T-helper 1 cell (primary cell): ENCODE measurements at places on chromosomes 12 and 14.

DNA sequence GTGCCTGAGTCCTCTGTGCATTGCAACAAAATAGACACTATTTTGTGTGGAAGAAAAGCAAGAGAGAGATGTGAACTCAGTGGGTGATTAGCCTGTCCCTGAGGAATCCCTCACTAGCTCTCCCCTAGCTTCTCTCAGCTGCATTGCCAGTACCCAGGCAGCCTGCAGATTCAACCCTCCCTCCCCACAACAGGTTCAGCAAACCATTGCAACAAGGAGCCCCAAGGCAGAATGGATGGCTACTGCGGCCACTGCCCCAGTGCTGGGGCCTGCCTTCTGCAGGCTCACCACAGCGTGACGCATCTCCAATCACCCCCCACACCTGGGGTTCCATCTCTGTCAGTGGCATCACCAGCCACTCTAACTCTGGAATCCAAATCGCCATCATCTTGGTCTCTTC, 2.3 kb downstream of the CRACR2A start:
- DNase-seq = no peak

DNA sequence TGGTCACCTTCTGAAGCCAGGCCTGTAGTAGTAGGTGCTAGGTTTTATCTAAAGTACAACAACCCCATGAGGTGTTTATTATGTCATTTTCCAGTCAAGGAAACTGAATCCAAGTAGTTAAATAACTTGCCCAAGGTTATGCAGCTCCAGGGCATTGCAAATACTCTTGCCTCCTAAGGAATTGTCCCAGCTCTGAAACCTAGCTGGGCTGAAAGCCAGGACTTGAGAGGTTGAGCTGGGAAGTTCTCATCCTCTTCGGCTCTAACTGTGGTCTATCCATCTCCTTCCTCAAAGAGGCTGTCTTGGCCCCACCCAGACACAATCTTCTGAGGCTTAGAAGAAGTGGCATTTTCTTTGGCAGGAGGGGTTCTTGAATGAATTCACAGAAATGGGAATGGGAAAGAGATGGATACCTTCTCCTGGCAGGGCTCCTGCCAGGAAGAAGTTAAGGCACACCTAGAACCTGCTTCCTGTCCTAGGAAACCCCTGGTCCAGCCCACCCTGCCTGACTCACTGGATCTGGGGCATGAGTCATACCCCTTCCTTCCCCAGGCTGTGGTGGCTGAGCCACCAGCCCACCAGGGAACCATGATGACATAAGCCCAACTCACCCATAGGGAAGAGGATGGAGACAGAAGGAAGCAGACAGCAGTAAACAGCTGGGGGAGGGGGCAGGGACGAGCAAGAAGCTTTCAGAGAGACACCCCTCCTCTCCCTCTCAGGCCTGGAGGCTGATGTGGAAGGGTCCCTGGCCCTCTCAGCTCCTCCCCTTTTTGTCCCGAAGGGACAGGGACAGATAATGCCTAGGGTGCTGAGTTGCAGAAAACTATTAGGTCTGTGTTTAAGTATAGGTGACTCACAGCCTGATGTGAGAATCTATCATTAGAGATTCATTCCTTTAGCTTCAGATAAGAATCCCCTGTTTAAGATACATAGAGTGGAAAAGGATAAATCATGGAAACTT, 2.1 kb upstream of the PLEK2 start:
- DNase-seq = no peak

GRCh38 chr12:23722655-23723054, 226.8 kb downstream of the SOX5 start:
- no peak for DNase-seq

- DNase-seq = no peak
Observed at GRCh38 chr14:75784314-75784686, 123.3 kb downstream of the TTLL5 start.

- no peak for DNase-seq
Observed at GRCh38 chr12:56103066-56103711, 1.2 kb upstream of the PA2G4 start.

GRCh38 chr12:89936631-89937030, 228.0 kb upstream of the ATP2B1 start:
- DNase-seq = no peak

DNA sequence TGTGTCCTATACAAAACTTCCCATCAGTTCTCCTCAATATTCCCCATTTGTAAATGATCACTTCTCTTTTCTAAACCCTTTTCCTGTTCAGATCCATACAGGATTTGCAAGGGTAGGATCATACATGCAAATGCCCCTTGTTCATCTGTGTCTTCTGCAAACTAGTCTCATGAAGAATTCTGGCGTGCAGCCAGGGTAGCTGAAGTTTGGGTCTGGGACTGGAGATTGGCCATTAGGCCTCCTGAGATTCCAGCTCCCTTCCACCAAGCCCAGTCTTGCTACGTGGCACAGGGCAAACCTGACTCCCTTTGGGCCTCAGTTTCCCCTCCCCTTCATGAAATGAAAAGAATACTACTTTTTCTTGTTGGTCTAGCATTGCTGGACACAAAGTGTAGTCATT, 11.3 kb downstream of the C3AR1 start:
- no peak for DNase-seq

- no peak for DNase-seq
Observed at GRCh38 chr12:76234741-76235140, 113.5 kb downstream of the BBS10 start.

GRCh38 chr12:121748571-121749265, 36.2 kb downstream of the TMEM120B start:
- no peak for DNase-seq

DNA sequence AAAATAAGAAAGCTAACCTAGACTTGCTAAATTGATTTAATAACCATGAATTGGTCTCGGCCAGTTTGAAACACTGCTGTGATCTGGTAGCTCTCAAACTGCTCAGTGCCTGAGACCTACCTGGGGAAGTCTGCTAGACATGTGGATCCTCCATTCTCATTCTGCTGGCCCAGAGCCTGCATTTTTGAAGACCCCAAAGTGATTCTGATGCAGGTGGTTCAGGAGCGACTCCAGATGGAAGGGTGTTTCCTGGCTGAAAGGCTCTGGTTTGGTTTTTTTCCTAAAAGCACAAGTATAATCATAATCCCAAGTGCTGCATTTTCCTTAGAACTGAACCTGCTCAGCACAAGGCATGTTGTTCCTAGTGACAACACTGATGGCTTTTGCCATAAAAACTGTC, 159.5 kb downstream of the ZNF664 start:
- no peak for DNase-seq

DNA sequence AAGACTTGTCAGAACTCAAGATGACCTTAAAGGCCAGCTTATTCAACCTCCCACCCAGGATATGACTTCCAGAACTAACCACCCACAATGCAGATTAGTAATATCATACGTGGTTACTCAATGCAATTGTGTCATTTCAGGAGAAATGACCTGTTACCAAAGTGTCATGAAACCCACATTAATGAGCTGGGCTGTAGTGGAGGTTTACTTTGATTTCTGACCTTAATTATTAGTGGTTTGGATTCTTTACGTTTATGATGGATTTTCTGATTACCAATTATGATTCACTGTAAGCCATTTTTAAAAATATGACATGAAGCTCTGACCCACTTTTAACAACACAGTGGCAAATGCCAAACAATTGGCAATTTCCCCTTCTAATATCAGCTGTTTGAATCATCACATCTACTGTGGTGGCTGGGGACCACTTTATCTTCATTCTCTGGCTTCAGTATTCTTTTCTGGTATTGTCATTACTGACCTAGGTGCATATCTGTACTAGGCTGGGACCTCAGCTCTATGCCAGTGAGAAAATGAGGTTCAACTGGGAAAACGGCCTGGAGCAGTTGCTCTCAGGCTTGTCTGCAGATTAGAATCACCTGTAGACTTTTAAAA, 223.3 kb downstream of the RGS6 start:
- DNase-seq = no peak

DNA sequence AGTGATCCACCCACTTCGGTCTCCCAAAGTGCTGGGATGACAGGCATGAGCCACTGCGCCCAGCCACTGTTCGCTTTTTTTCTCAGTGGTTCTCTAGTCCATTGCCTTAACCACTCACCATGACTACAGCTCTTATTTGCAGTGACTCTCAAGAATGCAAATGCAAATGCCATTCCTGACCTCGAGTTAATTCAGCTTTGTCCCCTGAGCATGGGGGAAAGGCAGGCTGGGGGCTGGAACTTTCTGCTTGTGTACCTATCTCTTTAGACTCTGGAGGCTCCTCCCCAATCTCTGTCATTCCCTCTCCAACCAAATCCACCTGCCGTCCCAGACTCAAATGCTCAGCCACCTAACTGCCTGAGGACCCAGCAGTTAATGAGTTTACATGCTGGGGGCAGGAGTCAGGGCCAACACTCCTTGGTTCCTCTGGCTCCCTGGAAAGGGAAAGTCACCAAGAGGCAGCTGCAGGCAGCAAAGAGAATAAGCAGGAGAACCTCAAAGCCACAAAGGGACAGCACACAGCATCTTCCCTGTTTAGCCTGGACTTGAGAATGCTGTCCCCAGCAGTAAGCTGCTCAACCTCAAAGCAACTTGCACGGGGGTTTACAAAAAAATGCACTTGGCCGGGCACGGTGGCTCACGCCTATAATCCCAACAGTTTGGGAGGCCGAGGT, 5.3 kb upstream of the HNF1A start:
- no peak for DNase-seq

- no peak for DNase-seq
Observed at GRCh38 chr12:102740141-102740955, 176.7 kb downstream of the PAH start.

- DNase-seq = no peak
Observed at GRCh38 chr12:119715268-119715620, 47.3 kb downstream of the PRKAB1 start.

DNA sequence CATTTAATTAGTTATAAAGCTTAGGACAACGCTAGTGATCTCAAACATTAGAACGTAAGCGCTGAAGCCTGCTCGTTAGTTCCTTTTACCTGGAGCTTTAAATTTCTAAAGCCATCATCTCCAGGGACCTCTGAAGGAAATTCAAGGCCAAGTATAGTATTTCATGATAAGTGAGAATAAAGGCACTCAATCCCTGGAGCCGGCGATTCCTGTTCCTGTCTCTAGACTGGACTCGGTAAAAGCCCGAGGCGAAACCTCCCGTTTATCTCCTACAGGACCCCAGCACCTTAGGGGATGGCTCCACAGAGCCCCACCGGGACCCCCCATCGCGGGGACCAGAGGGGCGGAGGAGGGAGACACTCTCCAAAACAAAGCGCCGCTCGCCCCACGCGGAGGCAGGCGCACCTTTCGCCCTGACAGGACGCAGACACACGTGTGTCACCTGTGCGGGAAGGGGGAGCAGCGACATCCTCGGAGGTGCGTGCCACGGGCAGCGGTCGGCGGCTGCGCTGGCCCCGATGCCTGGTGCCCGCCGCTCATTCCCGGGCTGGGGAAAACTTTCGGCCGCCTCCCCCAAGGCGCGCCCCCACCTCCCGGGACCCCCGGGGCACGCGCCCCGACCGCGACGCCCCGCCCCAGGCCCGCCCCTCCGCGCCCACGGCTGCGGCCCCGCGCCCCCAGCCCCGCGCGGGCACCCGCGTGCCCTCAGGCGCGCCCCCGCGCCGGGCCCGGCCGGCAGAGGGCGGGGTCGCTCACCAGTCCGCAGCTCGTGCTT, 678 bp downstream of the RPS6KA5 start:
- peak; percentile 65 for DNase-seq

GRCh38 chr12:95701275-95701674, 89.3 kb downstream of the NTN4 start:
- no peak for DNase-seq

- no peak for DNase-seq
Observed at GRCh38 chr12:14960548-14961465, 594 bp downstream of the ARHGDIB start.

DNA sequence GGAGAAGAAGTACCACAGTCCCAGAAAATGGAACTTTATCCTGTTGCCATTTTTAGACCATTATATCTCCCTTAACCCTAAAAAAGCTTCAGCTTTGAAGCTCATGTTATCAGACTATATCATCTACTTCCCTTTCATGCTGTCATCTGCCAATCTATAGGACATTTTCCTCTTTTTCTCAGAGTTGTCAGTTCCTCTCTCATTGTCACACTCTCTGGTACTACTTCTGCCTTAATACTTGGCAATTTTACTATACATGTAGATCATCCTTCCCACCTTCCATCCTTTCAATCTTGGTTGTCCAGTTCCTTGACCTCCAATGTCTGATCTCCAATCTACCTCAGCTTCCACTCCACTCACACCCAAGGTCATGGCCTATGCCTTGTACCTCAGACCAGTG, 57.4 kb downstream of the SLC15A5 start:
- no peak for DNase-seq

DNA sequence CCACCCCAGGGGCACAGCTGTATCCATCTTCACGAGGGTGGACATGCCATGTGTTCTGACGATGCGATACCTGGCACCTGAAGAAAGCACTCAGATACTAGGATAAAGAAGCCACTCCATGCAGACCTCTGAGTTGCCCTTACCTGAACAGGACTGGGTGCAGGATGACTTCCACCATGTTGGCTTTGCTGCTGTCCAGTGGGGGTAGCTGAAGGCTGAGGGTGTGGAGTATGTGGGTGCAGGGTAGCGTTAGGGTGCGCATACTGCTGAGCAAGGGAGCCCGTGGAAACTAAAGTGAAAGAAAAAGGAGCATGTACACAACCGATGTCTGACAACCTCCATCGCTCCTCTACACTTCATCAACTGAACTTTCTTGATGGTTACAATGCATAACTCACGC, 51.3 kb downstream of the SH2B3 start:
- DNase-seq = no peak

DNA sequence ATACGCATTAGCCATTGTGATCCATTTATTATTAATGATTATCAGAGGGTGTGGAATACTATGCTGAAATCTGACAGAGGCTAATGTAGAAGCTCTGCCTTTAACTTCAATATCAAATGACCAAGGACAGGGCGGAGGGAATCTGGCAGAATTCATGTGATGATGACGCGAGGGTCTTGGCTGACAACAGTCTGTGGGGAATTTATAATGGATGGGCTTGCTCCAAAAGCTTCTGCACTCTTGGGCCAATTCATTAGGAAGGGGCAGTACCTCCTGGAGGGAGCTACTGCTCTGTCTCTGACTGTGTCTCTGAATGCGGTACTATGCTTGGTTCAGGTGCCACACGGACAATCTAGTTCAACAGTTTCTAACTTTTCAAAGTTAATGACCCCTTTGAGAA, 46.2 kb downstream of the GALNT8 start:
- DNase-seq = no peak
